ENCODE measurements at places on chromosomes 11 and 22.

GRCh38 chr11:68150037-68150436 is 28.8 kb upstream of the CHKA start:
- no peak for DNase-seq

DNA sequence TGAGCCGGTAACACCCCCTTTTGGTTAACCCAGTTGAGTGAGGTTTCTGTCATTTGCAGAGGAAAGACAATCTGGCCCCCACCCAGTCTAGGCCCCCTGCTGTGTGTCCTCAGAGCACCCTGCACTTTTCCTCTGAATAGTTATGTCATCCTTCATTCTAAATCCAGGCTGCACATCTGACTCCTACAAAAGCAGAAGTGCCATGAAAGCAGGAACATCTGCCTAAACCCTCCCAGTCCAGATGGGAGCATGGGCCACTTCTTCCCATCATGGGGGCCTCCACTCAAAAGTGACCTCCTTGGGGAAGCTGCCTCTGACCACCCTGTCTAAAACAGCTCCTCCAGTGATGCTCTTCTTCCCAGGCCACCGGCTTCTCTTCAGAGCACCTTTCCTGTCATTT is 53.7 kb upstream of the HMGXB4 start:
- no peak for DNase-seq

DNA sequence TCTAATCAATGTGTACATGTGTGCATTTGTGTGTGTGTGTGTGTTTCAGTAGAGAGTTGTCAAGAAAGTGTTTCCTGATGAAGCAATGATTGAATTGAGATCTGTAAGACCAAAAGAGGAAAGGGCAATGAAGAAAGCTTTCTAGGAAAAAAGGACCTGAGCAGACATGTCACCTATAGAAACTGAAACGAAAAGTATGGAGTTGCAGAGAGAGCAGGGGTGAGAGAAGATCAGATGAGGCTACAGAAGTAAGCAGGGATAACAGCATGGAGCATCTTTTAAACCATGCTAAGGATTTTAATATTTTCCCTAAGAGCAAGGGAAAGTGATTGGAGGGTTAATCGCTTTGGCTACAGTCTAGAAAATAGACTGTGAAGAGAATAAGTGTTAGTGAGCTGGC is 1459.4 kb upstream of the TENM4 start:
- no peak for DNase-seq

DNA sequence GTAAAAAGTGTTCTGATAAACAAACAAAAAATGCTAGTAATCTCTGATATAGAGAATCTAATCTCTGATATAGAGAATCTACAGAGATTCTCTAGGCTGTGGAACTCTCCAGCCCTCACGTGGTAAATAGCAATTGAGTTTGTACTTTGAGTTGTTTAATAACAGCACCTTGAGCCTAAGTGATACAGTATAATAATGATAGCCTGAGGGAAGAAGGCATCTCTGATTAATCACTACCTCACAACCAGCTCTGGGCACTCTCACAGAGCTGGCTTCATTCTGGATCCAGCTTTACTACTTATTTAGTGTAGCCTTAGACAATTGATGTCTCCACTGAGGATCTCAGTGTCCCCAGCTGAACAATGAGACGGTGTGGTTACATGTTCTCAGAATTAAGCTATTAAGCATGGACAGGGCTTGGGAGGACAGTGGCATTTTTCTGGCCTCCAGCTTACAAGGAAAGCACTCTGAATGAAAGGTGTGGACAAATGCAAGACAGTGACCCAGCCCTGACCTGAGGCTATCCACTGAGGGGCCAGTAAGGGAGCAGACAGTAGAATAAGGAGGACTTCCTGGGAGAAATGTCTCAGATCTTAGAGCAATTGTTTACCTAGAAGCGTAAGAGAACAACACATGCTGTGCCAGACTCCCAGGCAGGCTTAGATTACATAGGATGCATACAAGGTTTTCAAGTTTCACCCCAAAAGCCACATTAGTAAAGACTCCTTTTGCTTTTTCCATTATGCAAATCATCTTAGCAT is 88.7 kb upstream of the DRD2 start:
- DNase-seq: no peak

GRCh38 chr11:60870733-60871377 is 3.5 kb downstream of the ZP1 start:
- no peak for DNase-seq

- DNase-seq: no peak
These were observed 362.7 kb upstream of the DDI1 start for GRCh38 chr11:103673773-103674172.

DNA sequence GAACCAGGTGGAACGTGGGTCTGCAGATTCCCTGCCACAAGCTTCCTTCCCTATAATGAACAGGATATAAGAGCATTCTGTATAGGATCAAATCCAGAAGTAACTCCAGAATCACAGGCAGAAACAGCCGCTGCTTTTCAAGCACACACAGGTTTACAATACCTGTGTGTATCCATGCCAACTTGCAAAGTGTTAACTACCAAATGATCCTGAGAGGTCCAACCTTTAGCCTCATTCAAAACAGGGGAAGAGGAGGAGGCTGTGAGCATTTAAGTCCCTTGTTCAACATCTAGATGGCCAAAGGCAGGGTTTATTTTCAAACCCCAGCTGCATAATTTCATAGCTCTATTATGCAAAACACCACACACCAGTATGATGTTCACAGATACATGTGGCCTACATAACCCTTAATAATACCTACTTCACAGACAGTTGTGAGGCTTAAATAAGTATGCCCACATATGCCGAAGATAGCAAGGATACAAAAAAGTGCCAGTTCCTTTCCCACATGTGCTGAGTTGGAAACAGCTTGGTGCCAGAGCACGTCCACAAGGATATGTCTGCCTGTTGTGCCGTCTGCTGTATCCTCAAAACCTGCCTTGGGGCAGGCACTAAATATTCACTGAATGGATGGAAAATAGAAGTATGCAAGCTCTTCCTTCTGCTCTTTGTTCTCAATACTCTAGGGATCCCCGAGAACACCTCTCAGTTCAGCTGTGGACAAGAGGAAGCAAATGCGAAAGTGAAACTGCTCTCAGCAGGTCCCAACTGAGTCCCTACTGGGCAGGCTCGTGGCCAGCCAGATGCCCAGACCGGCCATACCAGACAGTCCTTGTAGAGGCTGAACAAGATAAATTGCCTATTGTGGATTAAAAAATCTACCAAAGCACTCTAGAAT is 66.8 kb downstream of the LARGE1 start:
- no peak for DNase-seq

DNA sequence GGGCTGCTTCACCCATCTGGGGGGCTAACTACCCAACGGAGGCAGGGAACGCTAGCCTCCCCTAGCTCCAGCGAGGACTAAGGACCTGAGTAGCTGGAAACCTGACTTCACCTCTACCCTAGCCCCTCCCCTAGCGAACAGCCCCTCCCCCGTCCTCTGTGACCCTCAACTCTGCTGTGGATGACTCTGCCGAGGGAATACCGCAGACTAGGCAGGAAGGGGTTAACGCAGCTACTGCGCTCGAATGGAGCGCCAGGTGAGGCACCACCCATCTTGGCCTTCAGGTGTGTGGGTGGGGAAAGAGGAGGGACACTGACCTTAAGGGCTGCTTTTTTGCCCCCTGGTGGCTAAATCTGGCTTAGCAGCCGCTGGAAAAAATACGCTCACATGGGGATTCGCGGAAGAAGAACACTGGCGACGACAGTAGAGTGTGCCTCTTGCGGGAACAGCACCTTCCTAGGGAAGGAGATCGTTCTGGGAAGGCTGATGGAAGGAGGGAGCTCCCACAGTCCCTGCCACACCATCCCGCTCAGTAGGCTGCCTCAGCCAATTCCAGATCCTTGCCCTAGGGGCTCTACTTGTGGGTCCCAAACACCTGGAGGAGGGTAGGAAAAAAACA is 4.5 kb upstream of the BCL9L start:
- DNase-seq: peak; percentile 83

- DNase-seq: no peak
These were observed 21.1 kb downstream of the PHF21B start for GRCh38 chr22:44988671-44989070.

All from activated T-cell treated with anti-CD3 and anti-CD28 coated beads for 48 hours (primary cell).